ENCODE measurements at places on chromosomes 11 and 22. TPM values are rescaled to one million over a fixed set of nuclear protein-coding genes. Genes with fewer than 3 reads are reported as not detected.
A peak's percentile ranks its signal among the peaks of the same experiment; 100 is the strongest.

The ARHGAP20 gene
- total RNA-seq: not detected

- no peak for DNase-seq
Measured at GRCh38 chr11:123034597-123034996, 27.3 kb downstream of the HSPA8 start.

The MS4A1 gene
- total RNA-seq: 1.2 TPM

GRCh38 chr11:61384271-61385242 lies 7.8 kb upstream of the TMEM216 start:
- no peak for DNase-seq

The KCNK7 gene
- 0.59 TPM for total RNA-seq

GRCh38 chr11:34727228-34727737 lies 106.4 kb downstream of the EHF start:
- DNase-seq: no peak

The AMBRA1 gene
- 31.3 TPM for total RNA-seq

GRCh38 chr11:1507381-1508140 lies 21.0 kb upstream of the MOB2 start:
- no peak for DNase-seq

DNA sequence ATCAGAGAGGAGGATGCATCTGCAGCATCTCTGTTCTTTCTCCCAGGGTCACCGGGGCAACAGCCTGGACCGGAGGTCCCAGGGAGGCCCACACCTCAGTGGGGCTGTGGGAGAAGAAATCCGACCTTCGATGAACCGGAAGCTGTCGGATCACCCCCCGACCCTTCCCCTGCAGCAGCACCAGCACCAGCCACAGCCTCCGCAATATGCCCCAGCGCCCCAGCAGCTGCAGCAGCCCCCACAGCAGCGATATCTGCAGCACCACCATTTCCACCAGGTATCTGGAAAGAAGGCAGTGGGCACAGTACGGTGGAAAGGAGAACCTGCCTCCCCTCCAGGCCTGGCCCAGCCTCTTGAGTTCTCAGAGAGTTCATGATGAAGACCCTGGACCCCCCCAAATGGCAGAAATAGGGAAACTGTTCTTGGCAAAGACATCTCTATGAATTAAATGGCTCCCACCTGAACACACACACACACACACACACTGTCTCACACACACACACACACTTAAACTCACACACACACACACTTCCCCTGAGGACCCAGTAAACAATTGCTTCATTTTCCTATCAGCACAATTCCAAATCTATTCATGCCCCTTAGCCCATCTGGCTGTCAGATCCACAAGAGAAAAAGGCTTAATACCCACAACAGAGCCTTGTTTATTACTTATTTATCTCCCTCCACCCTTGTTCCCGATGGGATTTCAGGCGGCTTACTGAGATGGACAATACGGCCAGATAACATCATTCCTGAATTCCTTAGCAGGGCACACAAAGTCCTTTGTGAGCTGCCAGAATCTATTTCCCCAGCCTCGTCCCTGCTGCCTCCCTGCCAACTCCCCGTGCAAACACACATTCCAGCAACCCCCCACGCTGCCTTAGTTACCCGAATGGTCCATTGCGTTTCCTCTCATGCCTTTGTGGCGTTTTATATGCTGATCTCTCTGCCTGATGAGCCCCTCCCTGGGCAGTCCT lies 8.1 kb downstream of the TMA7B start:
- no peak for DNase-seq

DNA sequence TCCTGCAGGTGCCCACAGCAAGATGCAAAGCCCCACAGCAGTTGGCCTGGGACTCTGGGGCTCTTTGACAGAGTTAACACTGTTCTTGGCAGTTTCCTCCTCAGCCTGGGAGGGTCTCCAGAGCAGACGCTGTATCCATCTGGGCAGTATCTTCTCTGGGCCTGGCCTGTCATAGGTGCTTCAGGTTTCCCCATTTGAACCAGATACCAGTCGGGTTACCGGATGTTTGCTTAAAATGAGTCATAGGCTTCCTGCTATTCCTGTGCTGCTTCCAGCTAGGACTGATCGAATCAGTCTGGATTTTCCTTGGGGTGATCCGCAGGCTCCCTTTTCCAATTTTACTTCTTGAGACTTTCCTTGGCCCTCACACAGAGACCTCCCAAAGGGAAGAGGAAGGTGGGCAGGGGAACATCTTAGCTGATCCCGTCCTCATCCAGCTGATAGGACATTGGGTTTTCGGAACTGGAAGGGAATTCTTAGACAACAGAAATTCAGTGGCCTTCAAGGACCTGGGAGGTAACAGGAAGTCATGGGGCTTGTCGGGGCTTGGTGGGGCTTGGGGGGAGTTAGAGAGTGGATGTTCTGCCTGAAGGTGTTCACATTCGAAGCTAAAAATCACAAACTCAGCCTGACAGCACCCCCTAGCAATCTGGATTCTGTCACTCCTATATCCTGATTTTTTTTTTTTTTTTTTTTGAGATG lies 2.4 kb upstream of the RANGAP1 start:
- DNase-seq: no peak

DNA sequence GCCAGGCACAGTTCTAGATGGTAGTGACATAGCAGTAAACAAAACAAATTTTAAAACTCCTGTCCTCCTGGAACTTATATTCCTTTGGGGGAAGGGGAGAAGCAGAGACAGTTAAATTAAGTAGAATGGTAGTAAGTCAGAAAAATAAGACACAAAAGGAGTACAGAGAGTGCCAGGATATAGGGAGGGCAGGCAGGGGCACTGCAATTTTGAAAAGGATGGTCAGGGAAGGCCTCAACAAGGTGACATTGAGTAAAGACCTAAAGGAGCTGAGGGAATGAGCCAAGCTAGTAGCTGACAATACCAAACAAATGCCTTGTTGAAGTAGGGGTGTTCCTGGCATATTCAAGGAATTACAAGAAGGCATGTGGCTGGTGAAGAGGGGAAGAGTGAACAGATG lies 10.2 kb downstream of the NUP160 start:
- no peak for DNase-seq

DNA sequence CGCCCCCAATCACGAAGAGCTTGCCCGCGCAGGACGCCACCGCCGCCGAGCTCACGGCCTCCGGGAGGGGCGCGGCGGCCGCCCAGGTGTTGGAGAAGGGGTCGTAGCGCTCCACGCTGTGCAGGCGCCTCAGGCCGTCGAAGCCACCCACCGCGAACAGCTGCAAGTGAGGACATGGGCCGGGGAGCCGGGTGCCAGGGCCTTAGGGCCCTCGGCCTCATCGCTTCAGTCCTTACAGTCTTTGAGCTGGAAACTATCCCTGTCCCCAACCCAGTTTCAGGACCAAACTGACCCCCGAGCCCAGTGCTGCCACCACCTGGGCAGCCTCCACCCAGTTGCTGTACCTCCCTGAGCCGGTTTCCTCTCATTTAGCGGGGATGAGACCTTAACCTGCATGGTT lies 7.6 kb downstream of the KLHL35 start:
- DNase-seq: no peak

GRCh38 chr22:50247748-50248147 lies 2.9 kb upstream of the TUBGCP6 start:
- peak; percentile 58 for DNase-seq

The WBP2NL gene
- total RNA-seq: 0.82 TPM

- no peak for DNase-seq
Measured at GRCh38 chr22:21445437-21446127, 21.6 kb upstream of the TMEM191C start.

DNA sequence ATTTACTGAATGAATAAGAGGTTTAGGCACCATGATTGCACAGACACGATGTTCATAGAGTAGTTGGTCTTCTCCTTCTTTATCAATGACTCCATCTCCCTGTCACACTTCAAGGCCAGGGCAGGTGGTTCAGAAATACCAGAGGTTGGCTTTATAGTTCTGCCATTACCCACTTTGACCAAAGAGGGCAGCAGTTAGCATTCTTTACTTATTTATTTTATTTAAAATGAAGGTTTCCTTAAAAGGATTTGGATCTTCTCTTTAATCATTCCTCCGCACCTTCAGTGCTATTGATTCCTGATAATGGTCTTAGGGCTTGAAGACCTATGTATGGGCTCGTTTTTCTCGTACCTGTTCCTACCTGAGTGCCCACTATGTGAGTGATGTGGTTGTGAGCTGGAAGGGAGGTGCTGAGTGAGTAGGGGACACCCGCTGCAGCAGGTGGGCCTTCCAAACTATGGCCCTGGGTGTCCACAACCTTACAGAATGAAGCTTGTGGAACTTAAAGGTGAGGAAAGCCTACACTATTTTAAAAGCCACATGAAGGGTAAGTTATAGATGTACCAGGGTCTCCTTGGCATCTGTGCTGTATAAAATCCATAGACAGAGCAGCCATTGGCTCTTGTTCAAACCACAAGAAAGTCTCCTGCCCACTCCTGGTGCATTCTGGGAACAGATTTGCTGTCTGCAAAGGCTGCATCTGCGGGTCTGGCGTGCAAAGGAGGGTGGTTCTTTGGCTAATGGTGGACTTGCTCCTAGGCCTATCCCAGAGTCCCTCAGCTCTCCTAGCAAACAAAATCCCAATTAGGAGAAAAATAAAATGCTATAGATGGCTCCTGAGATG lies 35.0 kb downstream of the TIMP3 start:
- no peak for DNase-seq

The SLC15A3 gene
- 1.2 TPM for total RNA-seq

The RASSF10 gene
- not detected for total RNA-seq

The SLC22A8 gene
- not detected for total RNA-seq

DNA sequence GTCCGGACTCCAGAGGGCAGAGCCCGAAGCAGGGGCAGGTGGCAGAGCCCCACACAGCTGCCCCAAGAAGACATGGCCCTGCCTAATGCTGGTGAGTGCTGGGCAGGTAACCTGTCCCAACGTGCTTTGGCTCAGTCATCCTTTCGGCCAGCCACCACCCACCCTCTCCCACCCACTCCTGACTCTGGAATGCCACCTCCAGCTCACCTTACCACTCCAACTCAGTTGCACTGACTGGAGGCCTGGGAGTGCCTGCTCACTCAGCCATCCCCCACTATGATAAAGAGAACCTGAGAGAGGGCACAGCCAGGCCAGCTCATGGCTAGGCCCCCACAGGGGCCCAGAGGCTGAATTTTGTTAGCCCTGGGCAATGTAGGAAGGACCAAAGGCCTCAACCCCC lies 53.8 kb upstream of the MPEG1 start:
- no peak for DNase-seq

DNA sequence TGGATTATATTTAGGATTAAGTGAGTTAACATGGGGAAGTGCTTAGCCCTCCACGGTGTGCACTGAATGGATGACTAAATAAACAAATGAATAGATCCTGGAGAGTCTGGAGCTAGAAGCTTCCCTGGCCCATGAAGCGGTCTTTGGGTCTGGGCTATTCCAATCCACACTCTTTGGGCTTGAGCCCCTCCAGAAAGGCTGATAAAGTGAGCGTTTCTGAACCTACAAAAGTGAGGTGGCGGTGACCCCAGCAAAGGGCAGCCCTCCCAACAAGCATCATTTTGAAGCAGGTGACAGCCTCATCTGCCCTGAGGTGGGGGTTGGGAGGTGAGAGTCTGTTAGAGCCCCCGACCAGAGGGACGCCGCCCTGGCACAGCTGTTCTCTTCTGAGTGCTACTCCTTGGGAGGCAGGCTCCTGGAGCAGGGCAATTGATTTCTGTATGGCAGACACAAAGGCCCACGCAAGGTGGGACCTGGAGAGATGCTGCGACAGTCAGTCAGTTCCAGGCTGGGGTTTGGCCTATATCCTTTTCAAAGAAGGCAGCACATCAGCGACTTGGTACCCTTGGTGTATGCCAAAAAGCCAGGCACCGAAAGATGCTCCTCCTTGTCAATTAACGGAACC lies 157.8 kb downstream of the CACNA1I start:
- DNase-seq: no peak

GRCh38 chr11:17186932-17187692 lies 20.7 kb downstream of the PIK3C2A start:
- DNase-seq: no peak

DNA sequence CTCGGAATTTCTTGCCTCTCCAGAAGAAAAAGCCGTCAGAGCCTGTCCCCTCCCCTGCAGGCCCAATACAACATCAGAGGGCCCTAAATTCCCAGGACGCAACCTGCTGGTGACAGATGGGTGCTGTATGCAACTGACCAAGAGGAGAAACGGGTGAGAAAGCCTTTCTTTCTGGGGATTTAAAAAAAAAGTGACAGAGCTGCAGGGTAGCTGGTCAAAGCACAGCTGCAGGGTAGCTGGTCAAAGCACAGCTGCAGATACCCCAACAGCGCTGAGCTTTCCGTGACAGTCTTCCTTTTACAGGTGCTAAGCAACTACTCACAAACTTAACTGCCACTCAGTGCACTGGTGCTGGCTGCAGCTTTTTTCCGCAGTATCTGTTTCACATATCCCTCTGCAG lies 17.8 kb downstream of the AP1B1 start:
- no peak for DNase-seq

- peak; percentile 87 for DNase-seq
Measured at GRCh38 chr11:130314750-130315285, at the start of gene ZBTB44. Gene ZBTB44, minus strand, starts transcription at chr11:130314917. Its CDS starts 53,044 bp downstream, at chr11:130261873.

- no peak for DNase-seq
Measured at GRCh38 chr11:123745764-123746451, 4.4 kb upstream of the ZNF202 start.

GRCh38 chr11:75762885-75763284 lies 5.7 kb upstream of the DGAT2 start:
- DNase-seq: no peak

- no peak for DNase-seq
Measured at GRCh38 chr22:36790648-36791047, 14.7 kb upstream of the IFT27 start.

GRCh38 chr22:50276143-50276542 lies 6.0 kb upstream of the MAPK11 start:
- DNase-seq: peak; percentile 40

DNA sequence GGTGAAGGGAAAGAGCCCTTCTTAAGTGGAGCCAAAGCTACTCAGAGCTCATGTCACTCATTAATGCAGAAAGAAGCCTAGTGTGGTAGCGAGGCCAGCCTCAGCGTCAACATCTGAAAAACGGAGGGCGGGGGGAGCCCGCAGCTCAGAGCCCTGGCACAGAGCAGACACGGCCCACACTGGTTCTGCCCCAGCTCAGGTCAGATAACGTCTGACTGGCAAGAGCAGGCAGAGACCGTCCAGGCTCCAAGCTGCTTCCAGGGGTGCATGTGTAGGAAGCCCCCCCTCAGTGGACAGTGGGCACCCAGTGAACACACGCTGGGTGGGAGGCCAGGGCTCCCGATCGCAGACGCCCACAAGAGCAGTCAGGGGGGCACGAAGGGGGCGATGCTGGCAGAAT lies 100.8 kb downstream of the SHANK2 start:
- no peak for DNase-seq

DNA sequence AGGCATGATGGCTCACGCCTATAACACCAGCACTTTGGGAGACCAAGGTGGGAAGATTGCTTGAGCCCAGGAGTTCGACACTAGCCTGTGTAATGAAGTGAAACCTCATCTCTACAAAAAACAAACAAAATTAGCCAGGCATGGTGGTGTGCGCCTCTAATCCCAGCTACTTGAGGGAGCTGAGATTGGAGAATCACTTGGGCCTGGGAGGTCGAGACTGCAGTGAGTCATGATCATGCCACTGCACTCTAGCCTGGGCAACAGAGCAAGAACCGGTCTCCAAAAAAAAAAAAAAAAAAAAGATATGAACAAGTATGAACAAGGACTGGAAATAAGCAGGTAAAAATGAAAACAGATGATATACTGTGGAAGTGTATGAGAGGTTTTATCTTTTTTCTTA lies 54.1 kb upstream of the SOX6 start:
- DNase-seq: no peak
